ENCODE measurements at places on chromosomes 1 and 21.

- peak; percentile 96 for DNase-seq
Measured at GRCh38 chr1:3900969-3901529, 977 bp upstream of the C1orf174 start.

DNA sequence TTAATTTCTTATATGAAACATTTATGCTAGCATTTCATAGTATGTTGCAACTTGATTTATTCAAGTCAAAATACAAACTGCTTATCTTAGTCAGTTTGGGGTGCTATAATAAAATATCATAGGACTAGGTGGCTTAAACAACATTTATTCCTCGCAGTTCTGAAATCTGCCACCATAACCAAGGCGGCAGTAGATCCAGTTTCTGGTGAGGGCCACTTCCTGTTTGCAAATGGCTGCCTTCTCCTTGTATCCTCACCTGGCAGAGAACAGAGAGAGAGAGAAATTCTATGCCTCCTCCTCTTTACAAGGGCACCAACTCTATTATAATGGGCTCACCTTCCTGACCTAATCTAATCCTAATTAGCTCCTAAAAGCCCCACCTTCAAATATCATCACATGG, 76.1 kb upstream of the RGS2 start:
- DNase-seq, result no peak

- DNase-seq, result no peak
Measured at GRCh38 chr1:116906812-116907211, 2.9 kb upstream of the PTGFRN start.

DNA sequence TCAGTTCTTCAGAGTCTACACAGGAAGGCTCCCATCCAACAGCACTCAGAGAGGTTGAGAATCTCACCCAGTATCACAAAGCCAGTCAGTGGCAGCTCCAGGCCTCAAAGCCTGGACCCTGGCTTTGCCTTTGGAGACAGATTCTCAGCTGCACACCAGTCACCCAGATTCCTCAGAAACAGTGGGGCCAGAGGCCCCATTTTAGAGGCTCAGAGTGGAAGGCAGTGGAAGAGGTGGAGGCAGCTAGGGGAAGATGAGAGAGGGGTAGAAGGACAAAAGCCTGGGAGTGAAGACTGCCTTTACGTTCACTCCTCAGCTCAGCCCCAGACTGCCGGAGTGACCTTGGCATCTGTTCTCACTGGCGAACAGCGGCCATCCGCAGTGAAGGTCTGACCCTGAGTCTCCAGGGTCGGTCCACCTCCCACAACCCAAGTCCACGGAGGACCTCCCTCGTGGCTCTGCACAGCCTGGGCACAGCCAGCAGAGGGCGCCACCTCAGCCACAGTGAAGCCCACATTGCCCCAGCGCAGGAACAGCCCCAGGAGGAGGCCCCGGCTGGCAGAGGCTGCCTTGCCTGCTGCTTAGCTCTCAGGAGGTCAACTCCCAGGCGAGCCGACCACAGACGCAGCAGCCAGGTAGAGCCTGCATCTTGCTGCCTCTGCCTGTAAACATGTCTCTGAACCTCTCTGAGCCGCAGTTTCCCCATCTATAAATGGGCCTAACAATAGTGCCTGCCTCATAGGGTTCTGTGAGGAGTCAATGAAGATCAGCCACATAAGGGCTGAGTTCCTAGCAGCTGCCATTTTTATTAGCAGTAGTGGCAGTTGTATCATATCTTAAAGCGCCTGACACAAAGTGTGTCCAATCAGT, 5.9 kb upstream of the FNDC5 start:
- peak; percentile 51 for DNase-seq

GRCh38 chr1:241640867-241641622, 876 bp upstream of the CHML start:
- peak; percentile 17 for DNase-seq

GRCh38 chr1:185170291-185170848, 13.4 kb downstream of the SWT1 start:
- DNase-seq, result peak; percentile 30

DNA sequence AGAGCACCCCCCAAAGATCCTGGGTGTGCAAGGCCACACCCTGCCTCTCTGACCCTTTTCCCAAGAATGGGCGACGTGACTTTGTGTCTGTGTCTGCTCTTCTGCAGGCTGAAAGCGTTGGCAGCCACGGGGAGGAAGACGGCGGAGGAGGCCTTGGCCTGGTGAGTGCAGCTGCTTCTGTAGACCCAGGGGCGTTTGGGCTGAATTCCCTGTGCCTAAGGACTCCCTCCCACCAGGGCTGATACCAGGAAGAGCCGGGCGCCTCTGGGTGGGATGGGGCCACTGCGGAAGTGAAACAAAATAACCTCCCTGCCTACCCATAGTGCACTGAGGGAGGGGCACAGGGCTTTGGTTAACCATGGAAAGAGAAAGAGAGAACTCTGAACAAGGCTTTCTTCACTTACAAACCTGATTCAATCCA, 2.5 kb downstream of the UBASH3A start:
- no peak for DNase-seq

DNA sequence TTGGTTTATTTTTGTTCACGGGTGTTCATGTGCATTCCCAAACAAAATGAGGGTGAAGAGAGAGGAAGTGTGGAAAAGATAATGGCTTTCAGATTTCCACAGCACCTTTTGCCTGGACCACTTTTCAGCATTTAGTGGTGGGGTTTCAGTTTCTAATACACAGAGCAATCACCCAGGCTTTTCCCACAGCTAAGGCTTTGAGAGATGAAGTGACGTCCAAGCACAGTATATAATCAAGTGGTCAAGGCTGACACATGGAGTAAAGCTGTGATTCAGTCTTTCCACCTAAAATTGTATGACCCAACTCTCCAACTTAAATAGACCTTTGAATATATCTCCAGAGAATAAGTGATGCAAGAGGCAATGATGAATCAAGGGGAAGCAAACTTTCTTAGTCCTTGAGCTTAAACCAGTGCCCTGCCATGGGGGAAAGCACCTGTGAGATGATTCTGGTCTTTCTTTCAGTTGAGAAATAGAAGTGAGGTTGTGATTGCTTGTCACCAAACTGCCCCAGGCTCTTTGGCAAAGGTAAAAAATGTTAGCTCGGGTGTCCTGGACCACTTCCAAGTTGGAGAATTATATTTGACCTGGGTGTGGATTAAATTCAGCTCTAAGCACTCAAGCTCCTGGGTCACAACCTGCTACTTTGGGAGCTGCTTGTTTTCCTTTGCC, 2.4 kb upstream of the PIK3R3 start:
- DNase-seq, result no peak

DNA sequence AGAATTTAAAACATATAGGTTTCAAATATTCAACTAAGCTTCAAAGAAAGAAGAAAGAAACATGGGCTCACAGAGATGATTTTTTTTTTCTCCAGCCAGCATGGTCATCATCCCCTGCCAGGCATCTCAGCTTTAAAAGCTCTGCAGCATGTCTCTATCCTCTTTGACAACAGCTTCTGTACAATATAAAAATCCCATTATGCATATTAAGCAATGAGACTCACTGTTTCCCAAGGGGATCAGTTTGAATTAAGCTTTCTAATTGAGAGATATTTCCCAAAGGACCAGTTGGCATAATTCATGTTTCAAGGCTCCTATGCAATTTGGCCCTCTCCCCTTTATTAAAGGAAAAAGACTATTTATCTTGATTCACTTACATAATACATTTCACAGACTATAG, 220.3 kb downstream of the GRIK1 start:
- DNase-seq, result no peak

- peak; percentile 11 for DNase-seq
Measured at GRCh38 chr21:45255381-45256020, 32.2 kb downstream of the POFUT2 start.

GRCh38 chr1:110672753-110673108, 2.0 kb downstream of the KCNA3 start:
- no peak for DNase-seq

DNA sequence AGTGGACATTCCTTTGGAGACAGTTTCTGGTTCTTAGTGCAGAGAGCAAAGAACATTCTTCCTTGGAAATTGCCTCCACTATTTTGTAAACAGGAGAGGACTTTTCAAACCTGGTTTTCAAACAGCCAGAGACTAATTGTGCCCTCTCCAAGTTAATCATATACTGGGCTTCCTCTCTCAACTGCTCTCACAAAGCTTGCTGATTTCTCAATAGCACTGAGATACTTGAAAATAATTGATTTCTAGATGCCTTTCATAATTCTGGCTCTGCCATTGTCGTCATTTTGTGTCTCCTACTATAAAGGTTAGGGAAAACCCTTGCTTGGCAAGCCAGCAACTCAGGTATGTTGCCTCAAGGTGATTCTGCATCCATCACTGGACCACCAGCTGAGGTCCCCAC, 56.0 kb downstream of the KCNJ15 start:
- no peak for DNase-seq

DNA sequence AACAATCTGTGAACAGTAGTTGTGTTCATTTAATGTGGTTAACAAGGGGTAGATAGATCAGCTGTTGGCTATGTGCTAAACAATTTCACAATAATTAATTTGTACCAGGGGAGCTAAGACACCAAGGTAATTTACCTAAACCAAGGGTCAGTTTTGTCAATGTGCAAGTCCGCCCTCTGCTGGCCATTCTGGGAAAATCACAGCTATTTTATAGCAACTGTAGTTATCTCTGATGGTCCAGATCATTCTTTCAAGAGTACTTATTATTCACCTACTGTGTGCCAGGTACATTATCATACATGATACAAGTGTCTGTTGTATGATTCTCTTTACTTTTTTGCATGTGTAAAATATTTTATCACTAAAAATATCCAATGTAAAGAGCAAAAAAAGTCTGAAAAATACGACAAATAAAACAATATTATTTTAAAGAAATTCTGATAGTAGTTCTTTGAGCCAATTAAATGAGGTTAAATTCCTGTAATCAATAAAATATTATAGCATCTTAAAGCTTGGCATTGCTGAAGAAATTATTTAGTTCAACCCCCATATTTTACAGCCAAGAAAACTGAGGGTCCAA, 312.3 kb upstream of the FAM78B start:
- DNase-seq, result peak; percentile 18

DNA sequence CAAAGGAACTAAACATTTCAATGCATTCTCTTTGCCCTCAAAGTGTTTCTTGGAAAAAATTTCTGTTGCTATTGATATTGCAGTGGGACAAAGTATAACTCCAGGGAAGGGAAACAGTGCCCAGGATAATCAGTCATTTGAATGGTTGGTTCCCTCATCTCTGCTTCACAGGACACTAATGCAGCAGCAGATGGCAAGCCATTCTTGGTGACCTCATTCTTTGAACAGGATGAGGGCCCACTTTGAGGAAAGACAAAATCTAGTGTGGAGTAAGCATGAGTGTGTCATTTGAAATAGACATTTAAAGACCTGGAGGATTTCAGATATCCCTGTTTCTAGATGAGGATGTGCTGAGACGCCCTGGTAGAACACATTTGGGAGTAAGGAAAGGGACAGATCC, 32.3 kb downstream of the CHRM3 start:
- DNase-seq, result no peak

GRCh38 chr1:241817956-241818612, 29.9 kb upstream of the EXO1 start:
- DNase-seq, result no peak

- DNase-seq, result no peak
Measured at GRCh38 chr1:173212952-173213491, 5.9 kb upstream of the TNFSF4 start.

- DNase-seq, result no peak
Measured at GRCh38 chr1:14390816-14391215, 207.7 kb upstream of the KAZN start.

GRCh38 chr1:156804572-156805243, 11.9 kb downstream of the SH2D2A start:
- DNase-seq, result no peak

DNA sequence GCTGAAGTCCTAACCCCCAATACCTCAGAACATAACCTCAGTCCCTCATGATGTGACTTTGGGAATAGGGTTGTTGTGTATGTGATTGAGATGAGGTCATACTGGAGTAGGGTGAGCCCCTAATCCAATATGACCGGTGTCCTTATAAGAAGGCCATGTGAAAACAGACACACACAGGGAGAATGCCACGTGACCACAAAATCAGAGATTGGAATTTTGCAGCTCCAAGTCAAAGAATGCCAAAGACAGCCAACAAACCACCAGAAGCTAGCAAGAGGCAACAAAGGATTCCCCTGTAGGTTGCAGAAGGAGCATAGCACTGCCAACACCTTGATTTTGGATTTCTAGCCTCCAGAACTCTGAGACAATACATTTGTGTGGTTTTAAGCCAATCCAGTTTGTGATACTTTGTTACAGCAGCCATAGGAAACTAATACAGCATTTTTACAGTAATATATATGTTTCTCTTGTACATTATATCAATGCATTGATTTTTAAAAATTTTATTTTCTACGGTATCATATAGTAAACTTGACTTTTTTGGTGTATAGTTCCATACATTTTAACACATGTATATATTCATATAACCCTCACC, 5.4 kb downstream of the ZSWIM5 start:
- no peak for DNase-seq

DNA sequence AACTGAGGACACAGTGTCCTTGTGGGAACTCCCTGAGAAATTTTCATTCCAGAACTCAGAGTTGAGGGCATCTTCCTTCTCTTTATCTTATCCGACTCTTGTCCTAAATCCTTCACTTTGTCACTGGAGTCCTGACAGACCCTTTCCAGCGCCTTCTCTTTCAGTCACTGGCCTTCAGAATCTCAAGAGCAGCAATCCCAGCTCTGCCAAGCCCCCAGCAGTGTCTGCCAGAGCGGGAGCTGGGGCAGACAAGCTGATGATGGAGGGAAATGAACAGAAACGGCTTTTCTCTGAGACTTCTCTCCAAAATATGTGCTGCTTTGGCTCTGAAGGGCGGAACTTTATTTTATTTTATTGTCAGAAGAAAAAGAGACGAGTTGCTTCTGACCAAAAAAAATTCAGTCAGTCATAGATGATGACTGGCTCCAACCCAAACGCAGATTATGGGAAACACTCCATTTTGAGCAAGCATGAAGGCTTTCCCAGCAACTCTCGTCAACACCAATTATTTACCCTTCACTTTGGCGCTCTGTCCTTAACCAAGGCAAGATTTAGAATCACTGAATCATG, 32.2 kb downstream of the MIS18A start:
- no peak for DNase-seq

DNA sequence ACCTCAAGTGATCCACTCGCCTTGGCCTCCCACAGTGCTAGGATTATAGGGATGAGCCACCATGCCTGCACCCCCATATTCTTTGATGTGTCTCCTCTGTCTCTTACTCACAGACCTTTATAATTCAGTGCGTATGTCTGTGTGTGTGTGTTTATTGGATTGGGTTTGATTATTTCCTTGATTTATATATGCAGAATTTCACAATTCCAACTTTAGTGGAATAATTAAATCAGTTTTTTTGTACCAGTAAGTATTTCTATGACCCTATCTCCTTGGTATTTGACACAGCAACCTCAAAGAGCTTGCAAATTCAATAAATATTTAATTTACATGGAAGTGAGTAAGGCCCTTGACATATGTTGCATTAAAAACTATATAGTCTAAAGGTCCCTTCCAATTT, 333.9 kb upstream of the ADAMTS5 start:
- DNase-seq, result no peak

- DNase-seq, result no peak
Measured at GRCh38 chr1:167054946-167055630, 35.1 kb downstream of the GPA33 start.

- DNase-seq, result no peak
Measured at GRCh38 chr1:197671140-197671539, 104.1 kb downstream of the DENND1B start.

DNA sequence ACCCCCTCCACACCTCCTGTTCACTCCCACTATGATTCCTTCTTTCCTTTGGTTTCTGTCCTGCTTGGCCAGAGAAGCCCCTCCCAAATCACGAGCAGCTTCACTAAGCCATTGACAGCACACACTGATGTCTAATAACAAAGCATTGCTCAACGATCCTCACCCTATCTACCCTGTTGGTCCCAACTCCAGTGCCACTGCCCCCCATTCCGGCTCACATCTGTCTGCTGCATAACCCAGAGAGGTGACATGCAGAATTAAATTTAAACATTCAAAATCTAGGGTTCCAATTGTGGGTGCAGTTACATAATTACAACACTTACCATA, 236.9 kb downstream of the TTLL7 start:
- DNase-seq, result no peak

Measured in activated B cell treated with CpG ODN at 0.5 μM for 24 hours (primary cell).